ENCODE measurements at places on chromosomes 2 and 18.

DNA sequence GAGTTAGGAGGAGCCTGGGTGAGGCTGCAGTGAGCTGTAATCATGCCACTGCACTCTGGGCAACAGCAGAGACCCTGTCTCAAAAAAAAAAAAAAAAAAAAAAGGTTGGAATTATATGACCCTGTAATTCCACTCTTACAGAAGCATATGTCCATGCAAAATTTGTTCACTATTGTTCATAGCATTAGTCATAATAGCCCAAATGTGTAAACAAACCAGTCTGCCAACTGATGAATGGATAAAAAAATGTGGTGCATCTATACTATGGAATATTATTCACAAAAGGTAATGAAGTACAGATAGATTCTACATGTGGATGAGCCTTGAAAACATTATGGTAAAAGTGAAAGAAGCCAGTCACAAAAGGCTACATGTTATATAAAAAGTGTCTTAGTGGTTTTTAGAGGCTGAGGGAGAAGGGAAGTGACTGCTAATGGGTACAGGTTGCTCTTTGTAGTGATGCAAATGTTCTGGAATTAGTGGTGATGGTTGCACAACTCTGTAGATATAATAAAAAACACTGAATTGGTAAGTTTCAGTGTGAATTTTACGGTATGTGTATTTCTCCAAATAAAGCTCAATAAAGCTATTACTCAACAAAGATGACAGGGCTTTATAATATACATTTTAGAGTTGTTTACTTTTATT is 9.4 kb downstream of the COA5 start:
- DNase-seq: no peak

DNA sequence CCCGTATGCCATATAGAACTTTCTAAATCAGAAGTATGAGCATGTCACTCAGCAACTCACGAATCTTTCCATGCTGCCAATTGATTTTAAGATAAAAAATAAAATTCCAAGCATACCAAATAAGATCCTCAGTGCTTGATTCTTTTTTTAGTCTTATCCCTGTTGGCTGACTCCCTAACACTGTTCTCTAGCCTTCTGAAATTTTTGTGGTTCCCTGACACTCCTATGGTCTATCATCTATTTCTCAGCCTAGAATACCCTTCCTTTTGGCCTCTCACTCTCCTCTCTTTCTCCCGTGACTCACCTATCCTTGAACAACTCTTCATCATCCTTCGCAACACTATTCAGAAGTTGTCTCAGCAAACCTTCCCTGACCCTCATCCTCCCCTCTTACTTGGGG is 50.5 kb downstream of the CCDC141 start:
- DNase-seq: no peak

DNA sequence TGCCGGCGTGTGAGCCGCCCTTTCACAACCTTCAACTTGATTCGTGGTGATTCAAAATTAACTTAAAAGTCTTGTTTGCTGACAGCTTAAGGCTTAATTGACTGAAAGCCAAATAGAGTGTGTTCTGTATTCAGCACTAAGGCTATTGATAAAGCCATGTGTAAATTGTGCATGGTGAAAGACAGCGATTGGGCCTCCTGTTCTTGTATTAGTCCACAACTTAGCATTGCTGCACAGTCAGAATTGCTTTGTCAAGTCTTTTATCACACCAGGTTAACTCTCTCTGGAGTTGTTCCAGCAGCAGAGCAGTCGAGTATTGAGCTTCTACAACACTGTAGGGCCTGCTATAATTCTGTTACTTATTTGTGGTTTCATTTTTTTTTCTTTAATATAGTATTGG is 210.1 kb downstream of the WDR7 start:
- peak; percentile 98 for DNase-seq

DNA sequence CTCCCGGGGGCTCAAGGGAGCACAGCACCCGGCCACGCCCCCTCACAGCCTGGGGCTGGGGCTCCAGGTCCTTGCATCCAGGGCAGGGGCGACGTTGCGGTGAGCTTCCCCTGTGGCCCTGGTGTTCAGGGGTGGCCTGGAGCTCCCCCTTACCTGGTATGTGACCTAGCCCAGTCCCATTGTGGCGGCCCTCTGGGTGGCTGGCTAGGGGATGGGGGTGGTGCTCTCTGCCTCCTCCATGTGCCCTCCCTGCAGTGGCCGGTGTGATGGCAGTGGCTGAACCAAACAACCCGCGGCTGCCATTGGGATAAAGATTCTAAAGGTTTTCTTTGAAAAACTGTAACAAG is 288.3 kb downstream of the RDH14 start:
- no peak for DNase-seq

DNA sequence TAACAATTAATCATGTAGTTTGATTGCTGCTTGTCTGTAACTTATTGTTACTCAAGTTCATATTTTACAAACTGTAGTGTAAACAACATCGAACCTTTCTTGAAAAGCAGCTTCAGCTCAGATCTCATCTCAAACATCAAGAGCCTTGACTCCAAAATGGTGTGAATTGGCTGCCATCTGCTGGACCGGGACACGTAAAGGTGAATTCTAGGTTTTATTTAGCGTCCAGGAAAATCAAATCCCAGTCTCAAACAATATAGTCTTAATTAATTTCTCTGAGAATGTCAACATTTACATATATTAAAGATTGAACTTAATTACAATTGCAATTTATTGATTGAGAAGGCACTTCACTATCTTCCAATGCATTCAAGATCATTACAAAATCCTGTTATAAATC is 453.0 kb downstream of the GALR1 start:
- DNase-seq: peak; percentile 90

DNA sequence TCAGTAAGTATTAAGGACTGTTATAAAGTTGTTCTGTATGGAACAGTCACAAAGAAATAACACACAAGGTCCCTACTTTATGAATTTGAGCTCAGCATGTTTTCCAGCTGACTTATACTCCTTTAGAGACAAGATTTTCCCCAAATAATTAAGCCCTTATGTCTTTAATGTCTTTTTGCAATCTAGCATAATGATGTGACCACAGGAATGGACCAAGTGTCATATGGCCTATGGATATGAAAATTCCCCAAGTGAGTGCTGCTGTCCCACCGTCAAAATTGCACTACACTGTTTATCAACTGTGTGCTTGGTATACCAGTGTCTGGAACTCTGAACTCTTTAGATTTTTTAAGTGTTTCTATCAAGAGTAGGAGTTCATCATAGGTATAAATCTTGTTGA is 369.6 kb downstream of the PID1 start:
- DNase-seq: no peak

DNA sequence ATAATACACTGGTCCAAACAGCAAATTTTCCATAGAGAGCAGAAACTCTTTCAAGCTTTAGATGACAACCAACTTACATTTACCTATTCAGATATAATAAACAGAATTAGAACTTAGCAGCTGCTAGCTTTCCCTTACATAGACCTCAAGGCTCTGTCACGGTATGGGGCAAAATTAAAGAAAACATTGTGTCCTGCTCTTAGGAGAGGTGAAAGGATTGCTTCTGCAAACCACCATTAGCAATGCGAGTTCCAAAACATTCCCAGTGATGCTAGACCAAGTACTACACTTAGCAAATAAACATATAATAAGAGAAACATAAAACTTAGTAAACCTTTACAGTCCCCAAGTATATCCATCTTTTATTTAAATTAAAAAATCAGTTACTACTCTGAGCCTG is 183.3 kb downstream of the CAMKMT start:
- DNase-seq: peak; percentile 46

GRCh38 chr2:200695601-200696000 is 109.8 kb downstream of the AOX1 start:
- no peak for DNase-seq

DNA sequence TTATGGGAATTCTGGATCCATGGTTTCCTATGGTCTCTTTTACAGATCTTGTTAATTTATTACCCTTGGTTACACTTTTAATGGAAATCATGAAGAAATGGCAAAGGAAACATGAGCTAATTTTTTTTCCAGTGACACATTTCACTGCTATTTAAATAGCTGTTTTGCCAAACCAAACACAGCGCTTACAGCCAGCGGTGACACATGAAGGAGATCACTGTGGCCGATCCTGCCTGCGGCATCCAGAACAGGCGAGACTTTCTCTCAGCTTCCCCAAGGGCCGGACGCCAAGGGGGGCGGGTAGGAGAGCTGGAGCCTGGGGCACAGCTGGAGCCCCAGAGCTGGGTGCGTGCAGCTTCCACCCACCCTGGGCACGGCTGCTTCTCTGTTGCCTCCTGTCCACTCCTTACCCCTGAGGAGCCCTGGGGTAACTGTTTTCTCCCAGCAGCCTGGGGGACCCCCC is 81.4 kb upstream of the PKDCC start:
- DNase-seq: peak; percentile 6

DNA sequence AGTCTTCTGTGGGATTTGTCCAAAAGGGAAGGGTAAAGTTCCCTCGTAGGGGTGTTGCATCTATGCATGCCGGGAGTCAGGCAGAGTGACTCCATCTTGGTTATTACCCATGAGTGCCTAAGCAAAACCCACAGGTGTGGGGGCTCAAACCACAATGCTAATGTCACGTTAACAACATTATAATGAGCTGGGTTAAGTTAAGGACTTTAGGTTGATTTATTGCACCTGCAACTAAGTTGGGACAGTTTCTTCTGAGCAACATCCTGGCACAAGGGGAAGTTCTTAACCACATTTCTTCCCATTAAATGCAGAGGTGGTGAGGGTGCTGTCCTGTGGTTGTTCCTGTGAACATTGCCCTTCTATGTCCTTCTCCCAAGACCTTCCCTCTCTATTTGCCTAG is 1596.8 kb upstream of the SLC39A10 start:
- DNase-seq: no peak

GRCh38 chr2:85605406-85606115 is 3.1 kb upstream of the TMEM150A start:
- no peak for DNase-seq

GRCh38 chr18:36594621-36595020 is 234.2 kb downstream of the TPGS2 start:
- DNase-seq: no peak

- DNase-seq: no peak
Observed at GRCh38 chr2:10444463-10444862, 3.7 kb downstream of the ODC1 start.

DNA sequence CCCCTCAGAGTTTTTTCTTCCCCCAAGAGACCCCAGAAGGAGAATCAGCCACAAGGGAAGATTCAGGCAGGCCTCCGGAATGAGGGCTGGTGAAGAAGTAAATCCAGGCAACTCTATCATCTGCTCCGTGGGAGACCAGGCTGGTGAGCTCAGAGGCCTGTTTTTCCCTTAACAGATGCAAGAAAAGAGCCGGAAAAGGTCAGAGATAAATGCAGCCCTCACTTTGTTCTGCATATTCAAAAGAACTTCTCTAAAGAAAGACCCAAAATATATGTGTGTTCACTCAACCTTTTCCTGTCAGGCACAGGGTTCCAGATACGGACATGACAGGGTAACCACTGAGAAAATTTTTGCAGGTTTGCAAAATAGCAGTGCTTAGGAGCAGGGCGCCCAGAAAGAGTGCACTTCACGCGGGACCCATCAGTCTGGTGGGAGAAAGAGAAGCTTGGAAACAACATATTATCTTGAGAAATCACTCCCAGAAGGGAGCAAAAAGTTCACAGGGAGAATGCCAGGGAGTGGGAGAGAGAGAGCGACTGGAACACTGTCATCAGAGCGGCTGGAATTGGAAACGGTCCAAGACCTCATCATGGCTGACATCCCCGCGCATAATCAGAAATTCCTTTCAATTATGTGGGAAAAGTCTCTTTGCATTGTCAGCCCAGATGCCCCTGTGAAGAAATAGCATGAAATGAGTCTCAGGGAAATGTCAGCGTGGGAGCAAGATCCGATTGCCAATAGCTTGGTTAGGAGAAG is 244.8 kb upstream of the SLC14A2 start:
- DNase-seq: peak; percentile 68

- DNase-seq: no peak
Observed at GRCh38 chr2:237326266-237327171, 87.4 kb downstream of the COL6A3 start.

GRCh38 chr2:130981667-130982066 is 111.6 kb downstream of the FAM168B start:
- DNase-seq: no peak

DNA sequence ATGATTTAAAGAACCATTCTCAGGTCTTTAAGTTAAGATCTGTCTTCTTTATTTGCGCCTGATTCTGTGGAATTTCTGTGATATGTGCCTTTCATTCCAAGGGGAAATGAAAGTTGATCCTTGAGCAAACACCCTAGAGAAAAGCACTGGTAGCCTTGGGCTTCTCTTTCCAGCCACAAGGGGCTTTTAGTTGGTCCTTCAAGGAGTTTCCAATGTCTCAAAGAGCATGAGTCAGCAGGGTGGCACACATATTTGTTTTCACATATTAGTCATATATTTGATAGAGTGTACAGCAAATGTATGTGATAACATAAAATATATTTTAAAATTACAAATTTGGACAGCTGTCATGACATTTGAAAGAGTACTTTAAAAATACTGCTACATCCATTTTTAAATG is 339.5 kb downstream of the TXNL1 start:
- DNase-seq: no peak

GRCh38 chr2:126672980-126673605 is 17.1 kb downstream of the GYPC start:
- no peak for DNase-seq

DNA sequence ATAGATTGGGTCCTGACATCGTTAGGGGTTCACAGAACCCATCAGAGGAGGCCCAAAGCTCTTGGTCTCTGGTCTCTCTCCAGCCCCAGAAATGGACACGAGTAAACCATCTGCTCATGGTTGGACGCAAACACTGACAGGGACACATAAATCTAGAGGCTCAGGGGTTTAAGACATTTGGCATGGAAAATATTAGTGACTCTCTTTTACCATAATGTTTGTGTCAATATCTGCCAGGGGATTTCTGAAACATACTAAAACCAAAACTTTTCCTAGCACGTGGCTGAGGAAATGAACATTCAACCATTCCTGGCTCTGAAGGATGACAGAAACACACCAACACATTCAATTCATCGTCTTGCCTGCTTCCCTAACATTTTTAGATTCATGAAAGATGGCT is 226.2 kb downstream of the SP3 start:
- no peak for DNase-seq

GRCh38 chr2:32464431-32464830 is 107.6 kb downstream of the BIRC6 start:
- DNase-seq: no peak

DNA sequence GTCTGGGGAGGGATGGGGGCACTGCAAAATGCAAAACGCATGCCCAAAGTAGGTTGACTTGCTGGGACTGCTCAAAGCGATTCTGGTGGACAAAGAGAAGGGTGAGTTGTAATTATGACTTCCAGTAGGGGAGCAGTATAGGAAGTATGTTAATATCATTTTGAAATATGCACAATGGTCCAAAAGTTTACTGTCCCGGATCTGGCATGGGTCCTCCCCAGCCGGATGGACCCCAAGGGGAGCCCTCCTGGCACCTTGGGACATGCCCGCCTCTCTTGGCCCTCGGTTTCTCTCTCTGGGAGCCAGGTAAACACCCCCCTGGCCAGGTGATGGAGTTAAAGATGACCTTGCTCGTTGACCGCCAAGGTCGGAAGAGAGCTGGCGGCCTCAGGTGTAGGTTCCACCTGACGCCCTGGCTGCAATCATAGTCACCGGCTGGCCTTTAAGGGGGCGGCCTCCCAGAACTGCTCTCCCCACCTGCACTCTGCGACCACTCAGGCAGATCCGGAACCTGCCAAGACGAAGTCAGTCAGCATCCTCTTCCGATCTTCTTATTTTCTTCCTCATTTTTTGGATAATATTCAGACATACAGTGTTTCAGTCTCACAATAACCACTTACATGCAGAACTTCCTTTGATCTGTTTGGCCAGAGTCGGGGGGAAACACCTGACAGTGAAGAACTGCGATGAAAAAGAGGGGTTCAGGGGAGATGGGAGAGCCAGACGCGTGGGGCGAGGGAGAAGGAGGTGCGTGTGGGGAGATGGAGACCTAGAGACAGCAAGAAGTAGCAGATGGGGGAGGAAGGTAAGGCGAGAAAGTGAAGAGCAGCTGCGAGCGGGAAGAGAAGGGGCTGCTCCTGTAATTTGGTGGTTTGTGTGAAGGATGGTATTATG is 148.3 kb downstream of the MEIS1 start:
- no peak for DNase-seq
